ENCODE measurements at places on chromosomes 4 and X.

- DNase-seq = no peak
These were observed 20.9 kb upstream of the PRMT9 start for GRCh38 chr4:147704846-147705245.

GRCh38 chr4:106334741-106335470 is 18.6 kb downstream of the AIMP1 start:
- DNase-seq = no peak

- no peak for DNase-seq
These were observed 168.5 kb downstream of the PDGFC start for GRCh38 chr4:156803056-156803455.

- no peak for DNase-seq
These were observed 209.3 kb downstream of the SOWAHB start for GRCh38 chr4:76688619-76689144.

GRCh38 chr4:138236037-138236436 is 6.1 kb downstream of the SLC7A11 start:
- DNase-seq = no peak

DNA sequence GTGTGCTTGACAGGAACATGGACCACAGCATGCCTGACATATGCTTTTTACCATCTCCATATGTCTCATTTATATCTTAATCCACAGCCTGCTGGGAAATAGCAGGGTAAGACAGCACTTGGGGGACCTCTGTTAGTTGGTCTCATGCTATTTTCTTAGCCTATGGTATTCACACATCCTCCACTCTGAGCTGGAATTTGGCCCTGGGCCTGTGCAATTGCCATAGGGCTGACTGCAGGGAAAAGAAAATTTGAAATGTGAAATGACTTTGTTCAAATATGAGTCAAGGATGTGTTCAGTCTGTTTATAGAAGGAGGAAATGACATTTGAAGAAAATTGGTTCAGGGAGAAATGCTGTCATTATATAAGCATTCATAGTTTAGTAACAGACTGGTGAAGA is 9.6 kb upstream of the MAP7D3 start:
- no peak for DNase-seq

GRCh38 chr4:150078579-150079080 is 385 bp downstream of the DCLK2 start:
- DNase-seq = no peak

DNA sequence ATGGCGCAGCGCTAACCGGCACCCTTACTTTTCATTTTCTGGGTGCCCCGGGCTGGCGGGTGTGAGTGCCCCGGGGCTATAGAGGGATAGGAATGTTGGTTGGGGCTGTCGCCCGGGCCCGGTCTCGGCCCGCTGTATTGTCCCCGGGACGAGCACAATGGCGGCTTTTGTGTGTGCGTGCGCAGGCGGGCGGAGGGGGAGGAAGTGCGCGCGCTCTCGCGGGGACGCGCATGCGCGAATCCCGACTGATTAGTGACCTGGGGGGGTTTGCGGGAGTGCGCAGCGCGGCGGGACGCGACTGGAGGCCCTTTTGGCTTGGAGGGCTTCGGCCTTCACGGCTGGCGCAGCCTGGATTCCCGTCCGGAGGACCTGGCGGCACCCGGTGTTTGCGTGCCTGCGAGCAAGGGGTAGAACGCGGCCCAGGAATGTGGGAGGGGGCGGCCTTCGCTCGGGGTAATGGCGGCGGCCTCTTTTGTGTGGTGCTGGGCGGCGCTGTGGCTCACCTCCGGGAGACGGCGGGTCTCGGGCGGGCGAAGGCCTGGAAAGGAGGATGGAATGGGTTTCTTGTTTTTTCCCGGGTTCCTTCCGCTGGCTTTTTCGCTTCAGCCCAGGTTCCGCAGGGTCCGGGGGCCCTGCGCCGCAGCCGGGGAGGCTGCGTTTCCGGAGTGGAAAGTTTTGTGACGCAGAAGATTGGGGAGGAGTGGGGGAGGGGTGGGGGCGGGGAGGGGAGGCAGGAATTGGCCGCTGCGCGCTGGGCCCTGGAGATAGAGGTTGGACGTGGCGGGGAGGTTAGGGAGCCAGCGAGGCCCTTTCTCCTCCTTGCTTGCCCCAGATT is 618 bp downstream of the DDX3X start:
- peak; percentile 81 for DNase-seq

GRCh38 chr4:143351149-143351691 is 14.5 kb downstream of the GAB1 start:
- DNase-seq = no peak

- DNase-seq = peak; percentile 73
These were observed 113.7 kb downstream of the USP46 start for GRCh38 chr4:52545099-52546069.

- no peak for DNase-seq
These were observed 928.3 kb downstream of the GLUD2 start for GRCh38 chrX:121975671-121976070.

DNA sequence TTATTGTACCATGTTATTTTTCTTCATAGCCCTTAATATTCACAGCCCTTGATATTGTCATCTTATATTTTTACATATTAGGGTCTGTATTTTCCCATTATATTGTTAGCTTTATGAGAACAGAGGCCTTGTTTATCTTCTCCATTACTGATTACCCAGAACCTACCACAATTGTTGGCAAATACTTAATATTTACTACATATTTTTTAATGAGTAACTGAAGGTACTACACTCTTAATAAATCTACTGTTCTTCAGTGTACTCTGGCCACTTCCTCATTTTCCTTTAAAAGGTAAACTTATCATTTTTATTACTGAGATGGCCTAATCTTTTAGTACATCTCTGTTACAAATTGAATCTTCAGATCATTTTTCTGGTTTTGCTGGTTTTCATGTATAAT is 133.5 kb downstream of the COL4A5 start:
- no peak for DNase-seq

DNA sequence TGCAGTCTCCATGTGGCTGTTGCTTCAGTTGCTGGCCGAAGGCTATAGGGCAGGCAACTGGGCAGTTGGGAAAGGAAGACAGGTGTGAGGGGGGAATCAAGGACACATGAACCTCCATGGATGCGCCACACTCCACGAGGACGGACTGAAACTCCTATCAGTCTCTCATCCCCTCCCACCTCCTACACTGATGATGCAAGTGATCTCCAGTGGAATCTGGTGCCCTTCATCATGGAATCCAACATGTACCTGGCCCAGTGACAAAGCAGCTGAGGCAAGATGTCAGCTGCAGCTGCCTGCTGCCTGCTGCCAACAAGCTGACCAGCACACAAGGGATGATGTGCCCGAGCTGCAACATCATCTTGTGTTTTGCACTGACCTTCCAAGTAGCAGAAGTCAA is 26.0 kb upstream of the MGST2 start:
- DNase-seq = no peak

DNA sequence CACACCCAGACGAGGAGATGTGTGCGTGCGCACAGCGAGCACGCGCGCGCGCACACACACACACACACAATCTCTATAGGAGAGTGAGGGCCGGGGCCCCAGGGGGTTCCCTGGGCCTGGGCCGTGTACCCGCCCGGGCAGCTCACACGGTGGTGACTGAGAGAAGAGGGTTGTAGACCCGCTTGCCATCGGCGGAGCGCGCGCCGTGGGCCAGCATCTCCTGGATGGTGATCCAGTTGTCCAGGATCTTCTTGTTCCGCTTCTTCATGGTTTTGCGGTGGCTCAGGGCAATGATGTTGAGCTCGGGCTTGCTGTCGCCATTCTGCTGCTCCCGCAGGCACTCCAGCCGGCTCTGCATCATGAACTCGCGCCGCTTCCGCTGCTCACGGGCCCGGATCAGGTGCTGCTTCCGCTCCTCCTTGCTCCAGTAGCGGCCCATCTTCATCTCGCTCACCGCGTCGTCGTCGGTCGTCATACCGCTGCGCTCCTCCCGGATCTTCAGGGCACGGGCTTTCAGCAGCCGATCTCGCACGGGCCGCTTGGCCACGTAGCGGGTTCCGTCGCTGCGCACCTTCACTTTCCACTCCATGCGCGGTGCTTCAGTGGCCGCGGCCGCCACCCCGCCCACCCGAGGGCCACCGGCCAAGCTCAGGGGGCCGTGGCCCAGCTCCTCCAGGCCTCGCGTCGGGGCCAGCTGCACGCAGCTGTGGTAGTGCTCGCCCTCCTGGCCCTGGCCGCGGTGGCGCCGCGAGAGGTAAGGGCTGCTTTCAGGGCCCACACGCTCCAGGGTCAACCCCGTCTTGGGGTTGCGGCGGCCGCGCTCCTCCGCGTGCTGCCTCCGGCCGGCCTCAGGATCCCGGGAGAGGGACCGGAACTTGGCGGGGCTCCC is 9.0 kb downstream of the SSR4 start:
- DNase-seq = no peak

GRCh38 chr4:140296335-140297220 is 76.9 kb upstream of the SCOC start:
- peak; percentile 51 for DNase-seq

DNA sequence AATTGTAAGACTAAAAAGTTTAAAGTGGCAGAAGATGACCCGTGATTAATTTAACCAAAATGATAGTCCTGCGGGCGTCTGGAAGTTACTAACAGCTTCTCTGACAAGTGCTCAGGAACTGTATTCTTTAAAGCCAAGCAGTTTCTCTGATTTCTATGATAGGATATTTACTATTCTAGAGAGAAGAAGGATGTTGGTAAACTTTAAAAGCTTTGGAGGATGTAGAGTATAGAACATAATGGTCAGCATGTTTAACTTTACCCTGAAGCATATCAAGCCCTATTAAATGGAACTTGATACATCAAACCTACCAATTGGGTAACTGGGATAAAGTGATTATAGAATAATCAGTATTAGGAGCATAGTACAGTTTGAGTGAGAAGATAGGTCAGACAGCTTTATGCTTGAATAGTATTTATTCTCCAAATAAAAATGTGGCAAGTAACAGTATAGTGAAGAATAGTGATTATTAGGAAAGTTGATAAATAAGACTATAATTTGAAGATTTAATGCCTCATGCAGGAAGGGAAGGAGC is 1.8 kb downstream of the STIM2 start:
- DNase-seq = no peak

DNA sequence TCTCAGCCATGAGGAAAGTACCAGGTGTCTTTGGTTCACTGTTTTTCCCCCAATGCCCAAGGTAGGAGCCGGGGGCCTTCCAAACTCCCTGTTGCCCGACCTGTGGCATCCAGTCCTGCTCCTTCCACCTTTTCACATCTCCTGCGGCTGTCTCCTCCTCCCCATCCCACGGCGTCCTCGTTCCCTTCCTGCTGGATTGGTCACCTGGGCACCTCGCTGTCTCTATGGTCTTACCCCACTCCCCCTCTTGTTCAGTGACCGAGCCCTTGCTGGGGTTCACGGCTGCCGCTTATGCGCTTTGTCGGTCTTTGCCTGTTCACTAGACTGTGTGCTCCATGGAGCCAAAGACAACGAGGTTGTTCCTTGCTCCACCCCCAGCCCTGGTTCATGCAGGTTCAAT is 188.7 kb upstream of the PSAPL1 start:
- DNase-seq = no peak

GRCh38 chr4:151226004-151226932 is 50.7 kb upstream of the PRSS48 start:
- DNase-seq = no peak

DNA sequence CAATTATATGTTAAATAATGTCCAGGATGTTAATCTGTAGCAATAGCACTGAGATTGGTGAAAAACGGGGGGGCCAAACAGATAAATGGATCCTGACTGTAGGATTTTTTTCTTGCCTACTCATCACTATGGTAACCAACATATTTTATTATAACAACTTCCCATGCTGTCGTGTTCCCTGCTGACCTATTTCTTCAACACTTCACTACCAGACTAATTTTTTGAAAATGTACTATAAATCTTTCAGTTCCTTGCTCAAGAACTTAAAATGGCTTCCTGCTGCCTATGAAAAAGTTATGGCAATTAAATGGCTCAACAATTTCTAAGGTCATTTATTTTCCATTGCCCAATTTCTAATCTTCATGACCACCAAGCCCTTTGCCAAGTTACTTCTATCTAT is 38.9 kb upstream of the CFAP47 start:
- DNase-seq = no peak

DNA sequence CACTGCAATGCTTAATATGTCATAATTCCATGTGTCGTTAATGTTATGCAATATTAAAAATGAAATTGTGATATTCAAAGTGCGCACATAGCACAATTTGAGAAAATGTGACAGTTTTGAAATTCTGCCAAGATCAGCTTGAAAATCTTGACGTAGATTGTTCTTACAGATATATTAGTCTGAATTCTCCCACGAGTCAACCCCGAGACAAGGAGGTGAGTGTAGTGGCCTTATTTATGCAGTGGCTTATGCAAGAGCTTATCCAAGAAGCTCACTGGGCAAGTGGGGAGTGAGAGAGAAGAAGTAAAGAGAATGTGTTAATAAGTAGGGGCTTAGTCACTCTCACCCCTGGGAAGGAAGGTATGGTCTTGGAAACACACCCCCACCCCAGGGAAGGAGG is 286.1 kb upstream of the STS start:
- no peak for DNase-seq
